ENCODE measurements at places on chromosomes 3 and 15. TPM values are rescaled to one million over a fixed set of nuclear protein-coding genes. Genes with fewer than 3 reads are reported as not detected.

GRCh38 chr3:157369727-157370421 lies 66.8 kb upstream of the PTX3 start:
- no peak overlapping the region for H3K27ac ChIP-seq
- no peaks in the 10 kb centered on the region for H3K27me3 ChIP-seq
- no peak for DNase-seq
- H3K36me3 ChIP-seq: no peaks in the 10 kb centered on the region
- peaks cover 16% of the 10 kb centered on the region for H3K4me1 ChIP-seq
- H3K4me3 ChIP-seq: no peak overlapping the region

Gene INKA1
- total RNA-seq: 12.0 TPM

Gene DAG1
- 81.8 TPM for total RNA-seq

- peak overlapping the region; percentile 98 for H3K27ac ChIP-seq
- no peaks in the 10 kb centered on the region for H3K27me3 ChIP-seq
- DNase-seq: peak; percentile 56
- H3K4me3 ChIP-seq: peak overlapping the region; percentile 95
- H3K36me3 ChIP-seq: peaks cover 14% of the 10 kb centered on the region
Measured at GRCh38 chr3:160400702-160401150, 1.3 kb downstream of the SMC4 start.

- no peak overlapping the region for H3K27ac ChIP-seq
- H3K36me3 ChIP-seq: peaks cover 60% of the 10 kb centered on the region
- DNase-seq: no peak
- H3K4me3 ChIP-seq: no peak overlapping the region
- H3K27me3 ChIP-seq: no peaks in the 10 kb centered on the region
- peaks cover 17% of the 10 kb centered on the region for H3K4me1 ChIP-seq
Measured at GRCh38 chr3:113005611-113006010, 14.8 kb downstream of the GTPBP8 start.

DNA sequence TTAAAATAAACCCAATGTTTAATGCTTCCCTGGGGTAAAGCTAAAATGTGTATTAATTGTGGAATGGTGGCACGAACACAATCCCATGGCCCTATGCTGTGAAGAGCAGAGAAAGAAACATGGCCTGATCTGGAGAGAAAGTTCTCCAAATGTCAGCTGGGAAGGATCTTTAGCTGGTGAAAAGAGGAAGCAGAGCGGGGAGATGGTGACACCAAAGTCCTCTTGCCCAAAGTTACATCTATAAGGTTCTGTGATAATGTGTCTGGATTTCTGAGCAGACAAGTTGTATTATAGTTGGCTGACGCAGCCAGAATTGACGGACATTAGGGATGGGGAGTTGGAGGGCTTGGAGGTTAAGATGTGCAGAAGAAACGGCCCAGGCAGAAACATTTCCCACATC lies 196.2 kb downstream of the CHST2 start:
- DNase-seq: no peak
- H3K4me1 ChIP-seq: peaks cover 9% of the 10 kb centered on the region
- no peaks in the 10 kb centered on the region for H3K36me3 ChIP-seq

- H3K4me3 ChIP-seq: no peak overlapping the region
- DNase-seq: no peak
- no peak overlapping the region for H3K27ac ChIP-seq
- H3K36me3 ChIP-seq: peaks cover 6% of the 10 kb centered on the region
- H3K27me3 ChIP-seq: no peaks in the 10 kb centered on the region
Measured at GRCh38 chr15:70752193-70752635, 11.1 kb downstream of the UACA start.

Gene MKRN3
- total RNA-seq: 0.13 TPM

GRCh38 chr15:48385031-48385830 lies 54.0 kb downstream of the DUT start:
- H3K27ac ChIP-seq: peak overlapping the region; percentile 99
- H3K27me3 ChIP-seq: no peaks in the 10 kb centered on the region
- no peaks in the 10 kb centered on the region for H3K36me3 ChIP-seq
- DNase-seq: peak; percentile 99
- H3K4me3 ChIP-seq: peak overlapping the region; percentile 25
- peaks cover 63% of the 10 kb centered on the region for H3K4me1 ChIP-seq
